ENCODE measurements at places on chromosomes 2 and 18.

DNA sequence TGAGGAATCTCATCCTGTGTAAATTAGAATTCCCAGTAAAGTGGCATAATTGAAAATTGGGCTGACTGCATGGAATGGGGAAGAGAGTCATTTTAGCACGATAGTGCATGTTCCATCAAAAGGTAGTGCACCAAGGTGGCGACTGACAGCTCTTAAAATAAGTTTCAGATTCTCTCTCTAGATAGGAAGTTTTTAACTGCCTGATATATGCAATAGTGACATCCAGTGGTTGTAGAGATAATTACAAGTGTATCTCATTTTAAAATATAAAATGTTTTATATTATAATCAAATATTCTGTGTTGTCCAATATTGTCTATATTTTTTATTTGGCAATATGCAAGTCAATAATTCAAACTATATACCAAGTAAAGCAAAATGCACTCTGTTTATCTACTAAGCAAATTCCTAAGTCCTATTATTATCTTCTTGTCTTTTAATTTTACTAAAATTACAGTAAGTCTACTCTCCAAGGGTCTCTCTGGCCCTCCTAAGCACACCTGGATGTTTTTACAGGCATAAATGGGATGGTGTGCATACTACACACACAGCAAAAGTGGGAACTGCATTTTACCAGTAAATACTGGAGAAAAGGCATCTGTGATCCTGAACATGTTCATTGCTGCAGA, 397.7 kb upstream of the HNRNPA3 start:
- no peak for DNase-seq

- DNase-seq = no peak
These were observed 57.0 kb upstream of the SCN1A start for GRCh38 chr2:166184789-166185188.

DNA sequence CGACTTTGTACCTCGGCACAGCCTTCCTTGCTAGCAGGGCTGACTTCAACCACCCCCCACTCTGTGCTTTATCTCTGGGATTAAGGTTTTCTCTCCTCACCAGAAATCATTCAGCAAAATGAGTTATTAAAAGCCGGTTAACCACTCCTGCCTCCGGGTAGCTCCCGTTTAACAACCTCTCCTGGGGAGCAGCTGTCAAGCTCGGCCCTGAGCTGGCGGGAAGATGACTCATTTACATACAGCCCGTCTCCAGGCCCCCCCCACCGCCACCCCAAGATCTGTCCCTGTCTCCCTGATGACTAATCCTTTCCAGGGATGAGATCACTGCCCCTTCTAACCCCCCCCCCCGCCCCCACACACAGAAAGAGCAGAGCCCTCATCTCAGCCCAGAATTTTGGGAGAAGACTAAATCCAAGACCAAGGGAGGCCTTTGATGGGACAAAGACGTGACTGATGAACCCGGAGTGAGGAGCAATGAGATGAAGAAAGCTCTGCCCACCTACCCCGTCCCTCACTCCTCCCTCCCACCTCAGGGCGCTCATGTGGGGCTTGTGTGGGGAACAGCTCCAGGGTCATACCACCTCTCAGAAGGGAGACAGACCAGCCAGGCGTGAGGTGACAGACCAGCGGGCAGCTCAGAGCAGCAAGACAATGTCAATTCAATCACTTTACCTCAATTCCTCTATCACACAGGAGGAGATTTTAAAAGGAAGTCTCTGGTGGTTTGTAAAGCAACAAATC, 131.4 kb downstream of the MSH2 start:
- DNase-seq = no peak

DNA sequence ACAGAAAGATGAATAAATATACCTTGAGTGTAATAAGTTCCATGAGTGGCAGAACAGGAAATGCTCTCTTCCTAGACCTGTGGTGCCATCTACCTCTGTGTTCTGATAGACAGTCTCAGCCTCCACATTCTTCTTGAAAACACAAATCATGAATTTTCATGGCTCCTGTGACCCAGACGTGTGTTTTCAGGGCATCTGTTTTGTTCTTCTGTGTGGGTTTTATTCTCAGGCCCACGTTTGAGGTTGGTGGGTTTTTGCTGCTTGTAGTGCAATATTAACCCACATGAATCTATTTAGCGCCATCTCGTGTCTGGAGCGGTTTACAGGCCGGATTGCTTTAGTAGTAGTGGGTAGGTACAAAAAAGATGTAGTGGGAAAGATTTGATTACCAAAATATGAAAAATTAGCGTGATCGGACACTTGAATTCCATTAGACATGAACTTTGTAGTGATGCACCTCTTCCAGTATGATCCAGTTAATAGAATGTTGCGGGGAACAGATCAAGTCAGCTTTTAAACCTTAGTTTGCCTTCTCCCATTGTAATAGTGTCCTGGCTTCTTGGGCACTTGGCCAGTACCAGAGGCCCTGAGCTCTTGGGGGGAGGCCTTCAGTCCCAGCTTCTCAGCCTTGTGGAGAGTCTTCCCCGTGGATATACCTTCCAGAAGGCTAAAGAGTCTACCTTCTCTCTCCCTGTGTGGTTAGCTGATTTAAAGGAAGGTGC, 256.5 kb downstream of the TPGS2 start:
- DNase-seq = no peak

DNA sequence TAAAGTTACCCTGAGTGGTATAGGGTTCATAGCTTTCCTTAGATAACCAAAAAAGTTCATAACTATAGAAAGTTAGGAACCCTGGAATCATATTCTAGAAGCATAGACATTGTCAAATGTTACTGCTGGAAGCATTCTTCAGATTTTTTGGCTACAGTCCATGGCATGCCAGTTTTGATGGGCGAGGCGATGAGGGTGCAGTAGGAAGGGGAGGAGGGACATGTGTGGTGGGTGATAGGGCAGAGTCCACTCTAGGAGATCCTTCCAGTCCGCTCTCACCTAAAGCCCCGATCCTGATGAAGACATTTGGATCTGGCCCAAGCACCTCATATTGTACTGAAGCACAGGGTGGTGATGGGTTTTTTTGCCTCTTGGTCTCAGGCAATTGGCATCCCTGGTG, 91.8 kb downstream of the HRH4 start:
- no peak for DNase-seq

DNA sequence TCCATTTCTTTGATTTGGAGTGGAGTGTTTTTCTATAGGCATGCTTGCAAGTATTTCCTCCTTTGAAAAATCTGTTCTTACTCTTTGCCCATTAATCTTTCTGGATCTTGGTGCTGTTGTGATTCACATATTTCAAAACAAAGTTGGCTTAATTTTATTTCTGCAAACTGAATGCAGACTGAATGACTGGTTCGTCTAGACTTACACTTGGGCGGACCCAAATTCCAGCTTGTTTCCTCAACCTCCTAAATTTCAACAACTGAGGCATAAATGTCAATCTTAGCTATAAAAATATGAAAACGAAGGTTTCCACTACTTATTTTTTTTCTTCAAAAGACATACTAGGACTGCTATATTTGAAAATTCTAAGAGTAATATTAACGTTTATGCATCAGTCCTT, 59.0 kb downstream of the ANKRD44 start:
- no peak for DNase-seq

DNA sequence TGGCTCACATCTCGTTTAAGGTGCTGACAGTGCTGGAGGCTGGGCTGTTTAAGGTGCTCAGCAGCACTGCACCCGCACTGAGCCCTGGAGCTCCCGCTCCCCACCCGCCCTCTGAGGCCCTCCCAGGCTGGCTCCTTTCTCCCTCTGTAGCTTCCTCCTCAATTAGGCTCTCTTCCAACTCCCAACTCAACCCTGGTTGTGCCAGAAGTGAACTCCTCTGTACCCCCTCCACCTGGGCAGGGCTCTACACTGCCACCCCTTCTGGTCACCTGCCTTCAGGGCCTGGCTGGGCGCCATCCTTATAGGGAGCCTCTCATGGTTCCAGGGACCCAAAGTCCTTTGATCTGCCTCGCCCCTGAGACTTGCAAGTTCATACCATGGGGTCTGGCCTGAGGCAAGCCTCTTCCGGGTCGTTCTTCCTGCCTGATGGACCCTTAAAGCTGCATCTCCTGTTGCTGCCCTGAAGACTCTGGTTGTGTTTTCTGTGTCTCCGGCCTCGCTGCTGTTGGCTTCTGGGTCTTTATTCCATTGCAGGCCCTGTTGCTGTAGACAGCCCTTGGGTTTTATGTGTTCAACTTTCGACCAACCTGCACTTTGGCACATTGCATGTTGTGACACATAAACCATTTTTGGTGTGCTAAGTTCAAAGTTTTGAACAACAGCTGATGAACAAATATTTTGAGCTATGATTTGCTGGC, 199.6 kb downstream of the LDLRAD4 start:
- DNase-seq = no peak

- no peak for DNase-seq
These were observed 88.5 kb downstream of the KLF7 start for GRCh38 chr2:207077266-207077665.

GRCh38 chr2:191758518-191759507, 80.9 kb downstream of the NABP1 start:
- peak; percentile 28 for DNase-seq

- DNase-seq = peak; percentile 42
These were observed 37.6 kb downstream of the SMAD7 start for GRCh38 chr18:48913201-48913600.

- no peak for DNase-seq
These were observed 89.1 kb downstream of the SMC6 start for GRCh38 chr2:17664534-17664933.

GRCh38 chr2:129281791-129282530, 697.5 kb upstream of the RAB6C start:
- DNase-seq = no peak

DNA sequence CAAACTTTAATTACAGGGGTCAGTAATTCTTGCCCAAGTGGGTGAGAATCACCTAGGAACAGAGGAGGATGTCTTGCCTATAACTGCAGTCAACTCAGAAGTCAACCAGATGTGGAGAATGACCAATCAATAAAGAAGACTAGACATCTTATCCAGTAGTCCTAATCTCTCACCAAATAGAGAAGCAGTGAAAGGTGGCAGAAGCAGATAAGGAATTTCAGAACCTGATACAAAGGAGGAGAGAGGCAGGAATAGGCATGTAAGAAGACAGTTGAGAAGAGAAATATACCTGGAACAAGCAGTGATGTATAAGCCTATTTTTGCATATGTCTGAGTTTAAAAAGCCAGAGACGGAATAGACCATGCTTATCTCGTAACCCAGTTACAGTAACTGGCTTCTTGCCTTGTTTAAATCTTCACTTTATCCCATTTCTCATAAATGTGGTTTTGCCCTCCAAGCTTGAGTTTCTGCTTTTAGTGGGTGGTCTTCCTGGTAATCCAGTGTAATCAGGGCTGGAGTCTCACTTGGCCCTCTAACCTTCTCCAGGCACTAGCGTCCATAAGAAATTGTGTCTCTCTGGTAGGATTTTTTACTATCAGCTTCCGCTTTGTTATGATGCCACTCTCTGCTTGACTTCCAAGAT, 401.0 kb downstream of the SUCLG1 start:
- DNase-seq = no peak

GRCh38 chr2:236867441-236868260, 218.0 kb upstream of the COPS8 start:
- DNase-seq = no peak

DNA sequence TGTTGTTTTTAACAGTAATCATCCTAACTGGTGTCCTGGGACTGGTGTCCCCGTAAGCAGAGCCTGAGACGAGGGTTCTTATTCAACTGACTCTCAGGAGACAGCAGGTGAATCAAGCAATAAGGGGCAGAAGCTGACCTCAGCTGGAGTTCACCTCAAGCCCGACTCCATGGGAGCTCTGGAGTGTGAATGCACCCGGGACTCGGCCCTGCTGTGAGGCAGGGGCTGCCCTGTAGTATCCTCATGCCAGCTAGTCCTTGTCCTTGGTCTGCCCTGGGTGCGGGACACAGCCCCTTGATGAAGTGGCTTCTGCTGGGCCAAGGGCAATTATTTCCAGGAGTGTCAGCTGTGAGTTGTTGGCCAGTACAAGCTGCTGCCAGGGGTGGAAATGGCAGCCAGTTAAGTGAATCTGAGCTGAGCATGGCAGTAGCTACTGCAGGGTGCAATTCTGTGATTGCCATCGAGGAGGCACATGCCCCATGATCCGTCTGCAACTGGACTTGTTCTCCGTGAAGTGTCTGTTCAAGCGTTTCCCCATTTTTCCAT, 54.9 kb upstream of the OTOS start:
- DNase-seq = no peak

DNA sequence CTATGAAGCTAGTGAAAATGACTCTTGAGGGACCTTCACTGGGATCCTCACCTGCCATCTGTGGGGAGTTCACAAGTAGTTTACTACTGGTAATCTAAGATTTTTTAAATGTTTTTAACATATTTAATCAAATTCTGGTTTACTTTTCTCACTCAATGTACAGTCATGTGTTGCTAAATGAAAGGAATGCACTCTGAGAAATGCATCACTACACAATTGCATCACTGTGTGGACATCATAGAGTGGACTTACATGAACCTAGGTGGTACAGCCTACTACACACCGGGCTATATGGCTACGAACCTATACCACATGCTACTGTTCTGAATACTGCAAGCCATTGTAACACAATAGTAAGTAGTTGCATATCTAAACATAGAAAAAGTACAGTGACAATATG, 528.0 kb downstream of the BCL11A start:
- DNase-seq = no peak

GRCh38 chr2:260507-261161, 3.2 kb downstream of the SH3YL1 start:
- no peak for DNase-seq

DNA sequence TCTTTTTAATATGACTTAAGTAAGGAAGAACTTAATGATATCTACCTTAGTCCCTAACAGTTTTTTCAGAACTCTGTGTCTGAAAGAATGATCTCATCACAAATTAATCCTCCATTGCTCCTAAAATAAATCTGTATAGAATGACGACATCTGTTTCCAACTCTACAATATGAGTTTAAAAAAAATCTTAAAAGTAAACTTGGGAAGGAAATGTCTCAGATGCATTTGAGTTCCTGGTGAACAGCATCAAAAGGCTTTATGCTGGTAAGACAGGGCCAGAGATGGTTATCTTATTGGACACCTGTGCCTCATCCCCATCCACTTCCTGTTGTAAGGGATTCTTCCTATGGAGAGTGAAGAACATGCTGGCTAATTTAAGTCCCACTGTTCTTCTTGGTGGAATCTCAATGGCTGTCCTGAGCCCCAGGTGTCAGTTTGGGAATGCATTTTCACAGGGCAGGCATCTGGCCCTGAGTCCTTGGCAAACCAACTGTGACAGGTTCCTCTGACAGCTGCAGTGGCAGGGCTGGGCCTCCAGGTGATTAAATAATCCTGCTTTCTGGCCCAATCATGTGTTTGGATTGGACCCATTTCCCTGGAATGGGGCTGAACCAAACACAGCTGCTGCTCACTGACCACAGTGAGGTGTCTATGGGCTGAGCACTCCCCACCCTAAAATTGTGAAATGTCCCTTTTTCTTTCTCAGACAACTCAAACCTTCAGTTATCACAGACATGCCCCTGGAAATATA, 12.9 kb upstream of the NCKAP5 start:
- no peak for DNase-seq

DNA sequence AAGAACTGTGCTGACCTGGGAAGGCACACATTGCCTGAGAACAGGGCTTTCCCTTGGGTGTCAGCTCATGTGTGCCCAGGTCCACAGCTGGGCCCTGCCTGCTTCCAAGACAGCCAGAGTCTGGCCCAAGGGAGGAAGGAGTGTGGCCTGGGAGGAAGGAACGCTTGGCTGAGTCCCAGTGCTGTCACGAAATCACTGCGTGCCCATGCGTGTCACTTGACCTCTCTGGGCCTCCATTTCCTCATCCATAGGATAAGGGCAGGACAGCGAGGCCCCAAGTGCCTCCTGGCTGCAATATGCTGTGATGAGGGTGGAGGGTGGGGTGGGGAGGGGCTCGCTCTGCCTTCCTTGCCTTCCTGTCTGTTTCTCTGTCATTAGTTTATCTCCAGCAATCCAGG, 642 bp upstream of the KCNK3 start:
- DNase-seq = no peak

All from T-helper 9 cell (primary cell).